Stomach (tissue), 19 donors: ENCODE measurements at places on chromosomes 7 and 10. TPM values are rescaled to one million over a fixed set of nuclear protein-coding genes. Genes with fewer than 3 reads are reported as not detected.

- H3K4me1 ChIP-seq = no peaks in the 10 kb centered on the region
- no peak overlapping the region for H3K4me3 ChIP-seq
Measured at GRCh38 chr7:54112567-54112966, 429.6 kb upstream of the VSTM2A start.

PTPRZ1 gene
- total RNA-seq = 31.6 TPM

- H3K36me3 ChIP-seq = no peaks in the 10 kb centered on the region
- DNase-seq = no peak
- H3K27ac ChIP-seq = no peak overlapping the region
- H3K4me3 ChIP-seq = no peak overlapping the region
- H3K27me3 ChIP-seq = no peaks in the 10 kb centered on the region
- no peaks in the 10 kb centered on the region for H3K4me1 ChIP-seq
Measured at GRCh38 chr7:80876894-80877414, 41.9 kb downstream of the SEMA3C start.

- H3K4me3 ChIP-seq = no peak overlapping the region
- no peak for DNase-seq
- H3K27me3 ChIP-seq = no peaks in the 10 kb centered on the region
- H3K4me1 ChIP-seq = peaks cover 42% of the 10 kb centered on the region
Measured at GRCh38 chr7:137923380-137923779, 76.6 kb upstream of the DGKI start.

- no peak for DNase-seq
- H3K36me3 ChIP-seq = no peaks in the 10 kb centered on the region
- H3K4me1 ChIP-seq = no peaks in the 10 kb centered on the region
- H3K4me3 ChIP-seq = no peak overlapping the region
- H3K27ac ChIP-seq = no peak overlapping the region
Measured at GRCh38 chr7:153567426-153567825, 484.8 kb upstream of the DPP6 start.

GRCh38 chr10:44259090-44259874, 125.6 kb downstream of the CXCL12 start:
- no peaks in the 10 kb centered on the region for H3K36me3 ChIP-seq
- no peaks in the 10 kb centered on the region for H3K27me3 ChIP-seq
- no peak overlapping the region for H3K4me3 ChIP-seq

DNA sequence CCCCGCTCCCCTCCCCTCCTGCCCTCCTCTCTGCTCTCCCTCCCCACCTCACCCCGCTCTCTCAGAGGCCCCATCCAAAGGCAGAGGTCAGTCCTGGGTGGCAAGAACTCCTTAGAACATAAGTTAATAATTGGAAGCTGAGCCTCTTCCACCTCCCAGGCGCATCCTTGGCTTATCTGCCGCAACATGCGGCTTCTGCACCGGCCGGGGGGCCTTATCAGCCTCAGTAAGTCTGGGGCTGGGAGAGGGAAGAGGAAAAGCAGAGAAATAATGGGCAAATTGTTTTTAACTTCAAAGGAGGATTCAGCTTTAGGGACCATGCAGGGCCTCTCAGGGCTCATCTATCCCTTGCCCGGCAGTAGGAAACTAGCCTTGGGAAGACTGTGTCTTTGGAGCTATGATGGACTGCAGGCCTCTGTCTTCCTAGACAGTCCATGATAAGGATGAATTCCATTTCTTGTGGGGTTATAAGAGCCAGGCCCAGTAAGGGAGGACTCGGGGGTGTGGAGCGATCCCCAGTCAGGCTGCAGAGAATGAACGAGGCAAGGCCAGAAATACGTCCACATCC, 411.6 kb downstream of the PLXNA4 start:
- H3K4me3 ChIP-seq = no peak overlapping the region
- no peaks in the 10 kb centered on the region for H3K36me3 ChIP-seq
- H3K27ac ChIP-seq = no peak overlapping the region
- DNase-seq = no peak
- H3K27me3 ChIP-seq = no peaks in the 10 kb centered on the region

- H3K27me3 ChIP-seq = no peaks in the 10 kb centered on the region
- DNase-seq = no peak
- H3K4me1 ChIP-seq = peaks cover 14% of the 10 kb centered on the region
Measured at GRCh38 chr10:61071580-61071979, 127.6 kb upstream of the RHOBTB1 start.

DNA sequence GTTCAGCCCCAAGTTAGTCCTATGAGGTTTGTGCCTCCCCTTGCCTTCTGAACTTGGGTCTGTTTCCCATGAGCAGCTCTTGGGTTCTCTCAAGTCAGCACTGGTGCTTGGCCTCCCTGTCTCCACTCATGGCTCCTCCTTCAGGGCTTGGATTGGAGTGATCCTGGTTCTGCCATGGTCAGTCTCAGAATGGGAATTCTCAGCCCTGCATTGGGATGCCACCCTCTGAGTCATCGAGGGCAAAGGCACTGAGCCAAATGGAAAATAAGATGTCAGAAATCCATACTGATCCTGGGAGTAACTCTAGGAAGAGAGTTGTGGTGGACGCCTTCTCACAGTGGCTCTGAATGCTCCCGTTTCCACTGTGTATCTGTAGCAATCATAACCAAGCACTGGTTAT, 233.4 kb upstream of the HABP2 start:
- H3K27ac ChIP-seq = no peak overlapping the region
- no peak for DNase-seq
- H3K27me3 ChIP-seq = no peaks in the 10 kb centered on the region
- no peaks in the 10 kb centered on the region for H3K4me1 ChIP-seq
- no peak overlapping the region for H3K4me3 ChIP-seq

DNA sequence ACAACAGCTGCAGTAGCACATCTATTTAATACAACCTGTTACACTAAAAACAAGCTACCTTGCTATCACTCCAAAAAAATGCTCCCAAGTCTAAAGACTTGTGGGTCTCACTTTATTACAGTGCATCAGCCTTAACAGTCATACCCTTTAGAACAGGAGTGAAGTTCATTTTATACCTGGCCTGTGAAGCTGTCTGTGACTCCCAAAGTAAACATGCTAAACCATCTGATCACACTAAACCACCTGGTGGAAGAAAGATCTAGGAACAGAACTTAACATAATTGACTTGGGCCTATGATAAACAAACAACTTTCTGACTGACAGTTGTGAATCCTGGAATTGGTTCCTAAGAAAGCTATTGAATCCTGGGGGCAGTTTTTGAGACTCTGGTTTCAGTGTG, 80.9 kb upstream of the ATP6V0A4 start:
- DNase-seq = no peak
- no peaks in the 10 kb centered on the region for H3K36me3 ChIP-seq
- H3K4me3 ChIP-seq = no peak overlapping the region

- no peaks in the 10 kb centered on the region for H3K36me3 ChIP-seq
- H3K4me1 ChIP-seq = peaks cover 32% of the 10 kb centered on the region
- peak overlapping the region; percentile 71 for H3K4me3 ChIP-seq
- DNase-seq = no peak
Measured at GRCh38 chr7:7641129-7641663, 644 bp downstream of the UMAD1 start.

PDIA4 gene
- total RNA-seq = 183 TPM

ADAMTS14 gene
- not detected for total RNA-seq

DNA sequence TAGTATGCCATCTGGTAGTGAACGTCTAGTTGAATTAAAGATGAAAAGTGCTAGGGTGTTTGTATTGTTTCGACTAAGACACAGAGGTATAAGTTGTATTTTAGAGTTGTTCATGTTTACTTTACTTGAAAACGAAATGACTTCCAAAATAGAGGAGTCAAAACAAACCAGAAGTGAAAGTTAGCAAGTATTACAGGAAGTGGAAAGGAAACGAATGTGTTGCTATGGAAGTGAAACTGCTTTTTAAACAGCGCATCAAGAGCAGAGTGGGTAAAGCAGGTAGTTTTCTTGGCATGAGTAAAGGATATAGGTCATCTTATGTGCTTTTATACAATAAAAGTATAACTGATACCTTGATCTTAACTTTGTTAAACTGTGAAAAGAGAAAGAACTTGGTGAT, 20.0 kb upstream of the GALNTL5 start:
- no peak overlapping the region for H3K27ac ChIP-seq
- no peak for DNase-seq
- H3K27me3 ChIP-seq = no peaks in the 10 kb centered on the region
- no peak overlapping the region for H3K4me3 ChIP-seq

DNA sequence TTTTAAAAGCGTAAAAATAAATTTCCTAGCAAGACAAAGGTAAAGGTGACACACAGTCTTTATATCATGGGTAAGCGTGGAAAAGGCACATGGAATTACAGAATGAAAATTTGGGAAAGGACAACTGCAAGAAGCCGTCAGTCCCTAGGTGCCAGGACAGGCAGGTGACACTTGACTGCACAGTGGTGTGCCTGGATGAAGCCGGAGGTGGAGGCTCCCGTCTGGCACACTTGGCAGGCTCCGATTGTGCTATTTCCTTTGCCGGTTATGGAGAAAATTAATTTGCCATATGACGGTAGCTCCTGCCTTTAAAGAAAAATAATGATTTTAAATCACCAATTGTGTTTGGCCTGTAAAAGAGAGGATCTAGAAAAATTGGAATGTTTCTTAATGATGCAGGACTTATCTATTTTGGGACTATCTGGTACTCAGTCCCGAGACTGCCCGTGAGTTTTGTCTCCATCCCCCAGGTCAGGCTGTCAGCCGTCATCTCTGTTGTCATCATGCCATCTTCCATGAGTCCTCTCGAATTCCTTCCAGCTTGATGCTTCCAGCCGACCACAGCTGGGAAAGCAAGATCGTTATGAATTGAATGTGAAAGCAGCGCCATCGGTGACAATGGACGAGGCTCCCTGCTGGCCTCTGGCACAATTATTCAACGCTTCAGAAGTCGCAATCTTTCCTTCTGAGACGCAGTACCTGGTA, 56.2 kb upstream of the MGMT start:
- H3K4me3 ChIP-seq = no peak overlapping the region
- no peaks in the 10 kb centered on the region for H3K36me3 ChIP-seq
- no peak for DNase-seq
- H3K27ac ChIP-seq = no peak overlapping the region

GRCh38 chr10:116538456-116538855, 7.3 kb upstream of the PNLIP start:
- H3K27ac ChIP-seq = no peak overlapping the region
- no peak for DNase-seq
- H3K4me1 ChIP-seq = no peaks in the 10 kb centered on the region
- H3K4me3 ChIP-seq = no peak overlapping the region

DNA sequence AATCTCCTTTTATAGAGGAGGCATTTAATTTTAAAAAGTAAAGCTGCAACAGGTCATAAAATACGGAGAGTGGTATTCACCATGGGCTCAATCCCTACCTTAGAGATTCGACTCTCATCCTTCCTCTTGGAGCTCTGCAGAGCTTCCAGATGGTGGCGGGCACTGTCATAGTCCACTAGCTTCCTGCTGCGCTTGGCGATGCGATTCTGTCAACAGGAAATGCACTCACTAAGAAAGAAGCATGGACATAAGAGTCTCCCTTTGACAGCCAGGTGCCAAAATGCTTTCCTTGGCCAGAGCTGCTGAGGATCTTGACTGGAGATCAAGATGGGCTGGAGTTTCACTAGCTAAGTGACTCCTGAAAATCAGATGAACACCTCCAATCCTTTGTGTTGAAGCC, 154.4 kb downstream of the AMPH start:
- H3K4me3 ChIP-seq = no peak overlapping the region
- DNase-seq = no peak
- no peaks in the 10 kb centered on the region for H3K27me3 ChIP-seq
- no peak overlapping the region for H3K27ac ChIP-seq
- H3K4me1 ChIP-seq = no peaks in the 10 kb centered on the region
- H3K36me3 ChIP-seq = no peaks in the 10 kb centered on the region

DNA sequence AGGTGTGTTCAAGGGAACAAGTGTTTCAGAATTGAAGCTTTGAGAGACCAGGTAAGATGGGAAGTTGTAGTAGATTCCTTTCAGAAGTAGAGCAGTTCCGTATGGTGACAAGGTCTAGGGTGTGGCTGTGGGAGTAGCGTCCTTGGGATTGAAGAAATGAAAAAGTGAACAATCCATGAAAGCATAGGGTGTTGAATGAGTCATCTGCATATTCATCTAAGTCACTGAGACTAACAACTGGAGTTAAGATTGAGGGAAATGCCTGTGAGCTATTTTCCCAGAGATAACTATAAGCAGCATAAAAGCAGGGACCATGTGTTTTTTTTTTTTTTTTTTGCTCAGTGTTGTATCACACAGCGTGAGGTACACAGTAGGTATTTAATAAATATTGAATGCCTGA, 134.8 kb downstream of the PHTF2 start:
- H3K4me3 ChIP-seq = no peak overlapping the region
- peaks cover 7% of the 10 kb centered on the region for H3K36me3 ChIP-seq
- H3K27me3 ChIP-seq = no peaks in the 10 kb centered on the region

DNA sequence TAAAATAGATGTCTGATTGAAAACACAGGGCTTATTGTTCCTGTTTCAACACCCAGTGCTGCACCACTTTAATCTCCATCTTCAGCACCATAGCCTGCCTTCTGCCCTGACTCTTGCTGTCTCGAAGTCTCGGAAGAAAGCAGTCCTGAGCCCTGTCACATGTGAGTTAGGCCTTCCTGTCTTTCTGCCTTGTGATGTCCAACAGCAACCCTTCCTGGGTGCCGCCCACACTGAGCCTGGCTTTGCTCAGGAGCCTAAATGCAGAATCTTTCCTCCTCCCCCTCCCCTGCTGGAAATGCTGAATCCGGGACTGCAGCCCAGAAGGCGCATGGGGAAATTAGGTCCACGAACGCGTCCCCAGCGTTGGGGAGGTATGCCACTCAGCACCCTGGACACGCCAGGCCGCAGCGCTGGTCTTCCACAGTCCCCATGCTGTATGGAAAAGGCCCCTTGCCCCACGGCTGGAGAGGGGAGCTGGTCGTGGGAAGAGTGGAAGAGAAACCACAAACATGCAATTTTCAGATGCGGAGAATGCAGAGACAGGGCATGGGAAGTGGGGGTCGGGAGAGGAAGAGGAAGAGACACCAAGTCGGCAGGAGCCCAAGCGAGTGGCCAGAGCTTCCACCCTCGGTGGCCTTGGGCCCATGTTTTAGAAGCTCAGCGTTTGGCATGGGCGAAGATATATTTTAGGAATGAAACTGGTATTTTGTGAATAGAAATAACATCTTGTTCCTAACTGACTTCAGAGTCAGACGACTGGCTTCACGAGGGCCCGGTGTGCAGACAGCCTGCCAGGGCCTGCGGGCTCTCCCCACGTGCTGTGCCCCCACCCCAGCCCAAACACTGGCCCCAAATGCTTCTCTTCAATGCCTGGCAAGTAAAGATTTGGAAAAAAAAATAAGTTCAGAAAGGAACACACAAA, 656.1 kb upstream of the FOXK1 start:
- DNase-seq = peak; percentile 52
- H3K27me3 ChIP-seq = no peaks in the 10 kb centered on the region
- no peaks in the 10 kb centered on the region for H3K4me1 ChIP-seq
- H3K27ac ChIP-seq = no peak overlapping the region
- no peaks in the 10 kb centered on the region for H3K36me3 ChIP-seq
- H3K4me3 ChIP-seq = no peak overlapping the region

MRC1 gene
- total RNA-seq = 5.4 TPM

DNA sequence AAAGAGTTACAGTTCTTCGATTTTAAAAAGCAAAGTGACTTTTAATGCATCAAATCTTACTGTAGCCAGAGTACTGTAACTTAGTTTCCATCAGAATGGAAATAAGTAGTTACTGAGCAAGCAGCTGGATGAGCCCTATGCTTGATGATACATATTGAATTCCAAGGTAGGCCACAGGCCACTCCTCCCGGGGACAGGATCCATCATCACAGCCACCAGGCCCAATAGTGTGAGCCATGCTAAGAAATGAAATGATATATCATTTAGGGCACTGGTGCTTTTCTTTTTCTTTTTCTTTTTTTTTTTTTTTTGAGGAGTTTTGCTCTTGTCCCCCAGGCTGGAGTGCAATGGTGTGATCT, 42.9 kb upstream of the TOMM7 start:
- H3K4me3 ChIP-seq = no peak overlapping the region
- H3K4me1 ChIP-seq = no peaks in the 10 kb centered on the region
- DNase-seq = no peak
- H3K27me3 ChIP-seq = no peaks in the 10 kb centered on the region
